HAP-1 (cell line): ENCODE measurements at places on chromosomes 7 and 10.

DNA sequence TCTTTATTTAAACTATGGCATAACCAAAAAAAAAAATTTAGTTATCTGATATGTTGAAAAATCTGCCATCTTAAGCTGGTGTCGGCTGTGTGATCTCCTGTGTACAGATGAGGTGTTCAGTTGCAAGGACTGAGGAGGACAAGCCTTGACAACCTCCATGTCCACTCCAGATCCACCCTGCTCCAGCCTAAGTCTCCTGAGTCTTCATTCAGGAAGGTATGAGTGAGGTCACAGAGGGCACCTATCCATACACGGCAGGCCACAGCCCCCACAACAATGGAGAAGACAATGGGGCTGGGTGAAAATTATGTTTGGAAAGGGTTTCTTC is 16.1 kb downstream of the TARP start:
- no peak for DNase-seq

DNA sequence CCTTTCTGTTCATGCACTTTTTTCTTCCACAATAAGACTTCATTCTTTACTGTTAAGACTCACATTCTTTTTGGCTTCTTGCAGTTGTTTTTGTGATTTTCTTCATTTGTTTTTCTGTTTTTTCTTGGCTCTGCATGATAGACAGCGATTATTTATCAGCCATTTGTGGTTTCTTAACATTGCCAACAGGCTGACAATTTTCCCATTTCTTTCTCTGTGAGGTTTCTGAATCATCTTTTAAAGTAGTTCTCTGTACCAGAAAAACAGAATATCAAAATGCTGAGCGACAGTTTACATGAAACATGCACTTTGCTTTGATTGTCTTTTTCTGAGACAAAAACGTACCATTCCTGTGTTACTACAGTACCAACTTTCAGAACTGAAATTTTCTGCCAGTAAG is 334.2 kb upstream of the MAGI2 start:
- no peak for DNase-seq

DNA sequence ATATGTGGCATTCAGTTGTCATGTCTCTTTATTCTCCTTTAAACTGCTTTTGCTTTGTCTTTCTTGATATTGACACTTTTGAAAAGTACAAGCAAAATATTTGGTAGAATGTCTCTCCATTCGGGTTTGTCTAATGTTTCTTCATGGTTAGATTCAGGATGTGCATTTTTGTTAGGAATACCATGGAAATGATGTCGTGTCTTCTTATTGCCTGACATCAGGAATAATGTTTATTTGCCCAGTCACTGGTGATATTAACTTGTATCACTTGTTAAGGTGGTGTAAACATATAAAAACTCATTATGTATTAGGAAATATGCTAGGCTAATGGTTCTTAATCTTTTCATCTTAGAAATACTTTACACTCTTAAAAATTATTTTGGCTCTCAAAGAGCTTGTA is 43.4 kb downstream of the CDK1 start:
- no peak for DNase-seq

DNA sequence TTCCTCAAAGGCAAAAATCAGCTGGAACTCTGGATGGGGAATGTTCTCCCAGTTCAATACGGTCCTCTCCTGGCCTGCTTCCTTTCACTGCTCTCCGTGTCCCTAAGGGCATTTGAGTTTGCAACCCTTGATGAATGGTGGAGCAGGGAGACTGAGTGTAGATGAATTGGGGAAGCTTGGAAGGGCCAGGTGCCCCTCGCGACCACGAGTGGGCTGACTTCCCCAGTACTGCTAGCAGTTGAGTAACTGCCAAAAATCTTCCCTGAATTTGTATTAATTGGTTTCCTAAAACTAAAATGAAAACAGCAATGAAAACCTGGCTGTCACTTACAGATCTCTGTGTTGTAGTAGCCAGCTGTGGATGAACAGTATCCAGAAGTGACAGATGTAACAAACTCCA is 13.6 kb downstream of the IRF5 start:
- no peak for DNase-seq

- DNase-seq, result no peak
Measured at GRCh38 chr7:132269718-132270117, 306.6 kb downstream of the PLXNA4 start.

DNA sequence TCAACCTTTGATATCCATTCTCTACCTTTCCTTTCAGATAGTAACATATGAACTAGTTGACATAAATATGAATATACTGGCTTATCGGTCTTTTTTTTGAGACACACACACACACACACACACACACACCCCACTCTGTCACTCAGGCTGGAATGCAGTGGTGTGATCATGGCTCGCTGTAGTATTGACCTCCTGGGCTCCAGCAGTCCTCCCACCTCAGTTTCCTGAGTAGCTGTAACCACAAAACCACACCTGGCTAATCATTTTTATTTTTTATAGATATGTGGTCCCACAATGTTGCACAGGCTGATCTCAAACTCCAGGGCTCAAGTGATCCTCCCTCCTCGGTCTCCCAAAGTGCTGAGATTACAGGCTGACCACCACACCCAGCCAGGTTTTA is 14.2 kb upstream of the NT5C3A start:
- no peak for DNase-seq

GRCh38 chr10:19730167-19730906 is 85.9 kb upstream of the PLXDC2 start:
- DNase-seq, result no peak

DNA sequence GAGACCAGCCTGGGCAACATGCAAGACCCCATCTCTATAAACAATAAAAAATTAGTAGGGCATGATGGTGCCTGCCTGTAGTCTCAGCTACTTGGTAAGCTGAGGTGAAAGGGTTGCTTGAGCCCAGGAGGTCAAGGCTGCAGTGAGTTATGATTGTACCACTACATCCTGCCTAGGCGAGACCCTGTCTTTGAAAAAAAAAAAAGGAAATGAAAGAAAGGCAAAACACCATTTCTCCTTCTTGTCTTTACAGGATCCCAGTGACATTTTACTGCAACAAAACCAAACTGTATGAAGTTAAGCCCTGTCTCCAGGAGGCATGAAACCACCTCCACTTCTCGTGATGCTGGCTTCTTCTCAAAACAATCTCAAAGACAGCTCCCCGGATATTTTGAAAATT is 29.9 kb upstream of the PBLD start:
- no peak for DNase-seq

GRCh38 chr7:115851291-115851690 is 179.3 kb downstream of the TFEC start:
- no peak for DNase-seq

DNA sequence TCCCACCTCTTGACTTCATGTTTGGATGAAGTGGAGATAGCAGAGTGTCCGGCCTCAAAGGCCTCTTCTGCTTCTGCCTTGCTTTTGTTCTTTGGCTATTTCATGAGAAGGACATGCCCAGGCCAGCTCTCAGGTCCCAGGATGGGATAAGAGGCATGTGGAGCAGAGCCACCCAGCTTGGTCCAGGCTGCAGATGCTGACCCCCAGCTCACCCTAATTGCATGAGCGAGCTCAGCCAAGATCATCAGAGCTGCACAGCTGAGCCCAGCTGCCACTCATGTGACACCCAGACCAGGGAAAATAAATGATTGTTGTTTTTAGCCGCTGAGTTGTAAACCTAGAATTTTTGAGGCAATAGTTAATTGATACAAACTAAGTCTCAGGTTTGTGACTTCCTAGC is 230.0 kb downstream of the PHF14 start:
- no peak for DNase-seq

GRCh38 chr7:152699079-152699478 is 23.1 kb upstream of the XRCC2 start:
- DNase-seq, result peak; percentile 28

GRCh38 chr7:114885836-114886235 is 36.1 kb upstream of the MDFIC start:
- DNase-seq, result no peak

DNA sequence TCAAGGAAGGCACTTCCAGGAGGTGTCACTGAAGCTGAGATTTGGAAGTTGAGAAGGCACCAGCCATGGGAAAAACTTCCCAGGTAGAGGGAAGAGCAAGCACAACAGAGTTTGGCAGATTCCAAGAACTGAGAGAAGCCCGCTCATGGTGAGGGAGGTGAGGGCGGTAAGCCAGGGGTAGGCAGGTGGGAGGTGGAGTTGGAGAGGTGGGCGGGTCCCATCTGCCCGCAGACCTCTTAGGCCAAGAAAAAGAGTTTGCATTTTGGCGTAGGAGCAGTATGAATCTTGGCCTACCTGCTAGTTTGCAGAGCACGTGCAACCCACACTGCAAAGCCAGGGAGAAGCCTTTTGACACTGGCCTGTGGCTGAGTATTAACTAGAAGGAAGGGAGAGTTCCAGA is 18.8 kb downstream of the FRMPD2 start:
- no peak for DNase-seq

- DNase-seq, result no peak
Measured at GRCh38 chr10:130931256-130931655, 380.3 kb downstream of the TCERG1L start.

DNA sequence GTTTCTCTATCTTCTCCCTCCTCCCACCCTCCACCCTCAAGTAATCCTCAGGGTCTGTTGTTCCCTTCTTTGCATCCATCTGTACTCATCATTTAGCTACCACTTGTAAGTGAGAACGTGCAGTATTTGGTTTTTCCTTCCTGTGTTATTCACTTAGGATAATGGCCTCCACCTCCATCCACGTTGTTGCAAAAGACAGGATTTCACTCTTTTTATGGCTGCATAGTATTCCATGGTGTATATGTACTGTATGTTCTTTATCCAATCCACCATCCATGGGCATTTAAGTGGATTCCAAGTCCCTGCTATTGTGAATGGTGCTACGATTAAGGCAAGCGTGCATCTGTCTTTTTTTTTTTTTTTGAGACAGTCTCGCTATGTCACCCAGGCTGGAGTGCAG is 72.4 kb downstream of the PROSER2 start:
- no peak for DNase-seq

GRCh38 chr7:74051193-74051592 is 23.2 kb downstream of the ELN start:
- no peak for DNase-seq

DNA sequence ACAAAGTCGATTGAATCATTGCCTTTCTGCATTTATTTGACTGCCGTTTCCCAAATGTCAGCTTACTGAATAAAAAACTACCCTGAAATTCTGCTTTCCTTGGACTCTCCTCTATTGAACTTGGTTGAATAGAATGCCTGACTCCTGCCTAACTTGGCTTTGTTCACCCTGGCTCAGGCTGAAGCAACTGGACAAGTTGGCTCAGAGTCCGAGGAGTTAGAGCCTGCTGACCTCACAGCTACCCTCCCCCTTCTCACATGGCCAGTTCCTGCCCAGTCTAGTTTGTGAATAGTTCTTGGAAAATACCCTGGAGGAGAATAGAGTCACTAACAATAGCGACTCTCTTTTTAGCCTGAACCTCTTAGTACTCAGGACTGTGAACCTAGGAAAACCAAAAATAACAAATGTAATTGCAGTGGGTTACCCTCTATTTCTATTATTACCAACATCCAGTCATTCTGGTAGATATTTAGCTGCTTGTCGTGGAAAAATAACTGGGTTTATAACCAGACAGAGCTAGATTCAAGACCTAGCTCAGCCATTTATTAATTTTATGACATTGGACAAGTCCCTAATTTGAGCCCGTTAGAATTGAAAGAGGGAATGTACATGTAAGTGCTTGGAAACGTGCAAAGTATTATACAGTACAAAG is 17.3 kb upstream of the NRBF2 start:
- DNase-seq, result peak; percentile 63

GRCh38 chr7:16046041-16046440 is 359.6 kb upstream of the MEOX2 start:
- DNase-seq, result no peak

DNA sequence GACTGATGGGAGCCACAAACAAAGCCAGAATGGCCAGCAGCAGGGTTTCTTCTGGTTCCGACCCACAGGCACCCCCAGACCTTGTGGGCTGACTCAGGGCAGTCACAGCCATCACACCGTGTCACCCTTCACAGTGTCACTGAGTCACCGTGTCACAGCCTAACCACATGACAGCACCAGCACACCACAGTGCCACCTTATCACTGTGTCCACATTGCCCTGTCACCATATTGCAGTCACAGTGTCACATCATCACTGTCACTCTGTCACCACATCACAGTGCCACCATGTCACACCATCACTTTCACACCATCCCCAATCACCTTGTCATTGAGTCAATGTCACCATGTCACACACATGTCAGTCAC is 77.0 kb downstream of the OAT start:
- DNase-seq, result no peak

DNA sequence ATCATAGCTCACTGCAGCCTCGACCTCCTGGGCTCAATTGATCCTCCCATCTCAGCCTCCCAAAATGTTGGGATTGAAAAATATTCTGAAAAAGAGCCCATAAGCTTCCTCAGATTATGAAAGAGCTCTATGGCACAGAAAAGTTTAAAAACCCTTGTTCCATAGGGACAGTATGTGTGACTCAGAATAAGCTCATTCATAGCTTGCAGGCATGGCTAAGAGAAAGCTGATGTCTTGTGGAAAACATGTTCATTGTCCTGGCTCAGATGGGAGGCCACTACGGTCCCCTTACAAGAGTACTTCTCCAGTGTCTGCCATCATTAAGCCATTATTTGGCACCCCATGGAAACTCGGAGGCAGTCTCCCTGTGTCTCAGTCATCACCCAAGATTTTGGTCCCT is 64.0 kb downstream of the CCDC3 start:
- DNase-seq, result no peak

GRCh38 chr10:120460776-120461175 is 3.7 kb downstream of the PLPP4 start:
- no peak for DNase-seq

DNA sequence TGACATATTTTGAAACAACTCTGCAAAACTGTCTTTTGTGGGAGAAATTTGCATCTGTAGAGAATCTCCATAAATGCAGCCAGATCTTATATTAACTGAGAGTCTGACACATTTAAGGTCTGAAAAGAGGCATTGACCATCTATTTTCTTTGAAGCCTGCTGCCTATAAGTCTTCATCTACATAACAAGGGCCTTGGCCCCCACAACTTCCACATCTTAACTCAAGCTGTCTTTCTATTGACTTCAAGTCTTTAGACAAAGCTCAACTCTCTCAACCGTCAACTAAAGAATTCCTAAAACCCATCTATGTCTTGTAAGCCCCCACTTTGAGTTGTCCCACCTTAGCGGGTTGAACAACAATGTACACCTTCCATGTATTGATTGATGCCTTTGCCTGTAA is 72.4 kb upstream of the ADCY1 start:
- peak; percentile 69 for DNase-seq

DNA sequence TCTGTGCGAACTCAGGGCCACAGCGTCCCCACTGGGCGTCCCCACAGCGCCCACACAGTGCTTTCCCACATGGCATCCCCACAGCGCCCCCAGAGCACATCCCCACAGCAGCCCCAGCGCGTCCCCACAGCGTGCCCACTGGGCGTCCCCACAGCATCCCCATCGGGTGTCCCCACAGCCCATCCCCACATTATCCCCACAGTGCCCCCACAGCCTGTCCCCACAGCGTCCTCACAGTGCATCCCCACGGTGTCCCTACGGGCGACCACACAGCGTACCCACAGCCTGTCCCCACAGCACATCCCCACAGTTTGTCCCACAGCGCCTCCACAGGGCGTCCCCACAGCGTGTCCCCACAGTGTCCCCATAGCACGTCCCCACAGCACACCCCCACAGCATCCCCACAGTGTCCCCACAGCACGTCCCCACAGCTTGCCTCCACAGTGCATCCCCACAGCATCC is 131.6 kb downstream of the ACTR3B start:
- no peak for DNase-seq
